ENCODE measurements at places on chromosomes 6 and 20.

GRCh38 chr20:16491294-16491905, 81.8 kb downstream of the KIF16B start:
- no peak for DNase-seq

GRCh38 chr6:85026021-85026420, 261.6 kb upstream of the TBX18 start:
- no peak for DNase-seq

GRCh38 chr20:12072221-12072953, 154.7 kb downstream of the BTBD3 start:
- no peak for DNase-seq

GRCh38 chr6:3888153-3888957, 39.2 kb downstream of the FAM50B start:
- DNase-seq = no peak

- DNase-seq = no peak
Measured at GRCh38 chr6:76615395-76615794, 542.9 kb upstream of the IMPG1 start.

All from activated naive CD4-positive, alpha-beta T cell (primary cell).